ENCODE measurements at places on chromosomes 4 and X.

- no peak for DNase-seq
Observed at GRCh38 chr4:38273407-38273806, 313.2 kb downstream of the PTTG2 start.

DNA sequence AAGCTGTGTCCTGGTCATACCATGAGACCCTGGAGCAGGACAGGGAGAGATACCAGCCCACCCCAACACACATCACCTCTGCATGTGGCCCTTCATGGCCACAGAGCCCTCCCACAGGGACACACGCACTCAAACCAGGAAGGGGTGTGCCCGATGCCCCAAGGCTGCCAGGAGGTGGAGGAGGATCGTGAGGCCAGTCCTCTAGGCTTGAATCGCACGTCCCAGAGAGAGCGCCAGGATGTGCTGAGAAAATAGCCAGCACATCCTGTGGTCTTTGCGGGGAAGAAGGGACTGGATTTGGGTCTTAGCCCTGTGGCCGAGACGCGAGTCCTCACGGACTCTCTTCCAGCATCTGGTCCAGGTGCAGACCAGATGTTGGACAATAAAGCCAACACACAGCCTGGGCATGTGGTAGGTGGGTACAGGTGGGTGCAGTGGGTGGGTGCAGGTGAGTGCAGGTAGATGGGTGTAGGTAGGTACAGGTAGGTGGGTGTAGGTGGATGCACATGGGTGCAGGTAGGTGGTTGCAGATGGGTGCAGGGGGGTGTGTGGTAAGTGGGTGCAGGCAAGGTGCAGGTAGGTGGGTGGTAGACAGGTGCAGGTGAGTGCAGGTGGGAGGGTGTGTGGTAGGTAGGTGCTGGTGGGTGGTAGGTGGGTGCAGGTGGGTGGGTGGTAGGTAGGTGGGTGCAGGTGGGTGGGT is 94.3 kb upstream of the AFAP1 start:
- no peak for DNase-seq

DNA sequence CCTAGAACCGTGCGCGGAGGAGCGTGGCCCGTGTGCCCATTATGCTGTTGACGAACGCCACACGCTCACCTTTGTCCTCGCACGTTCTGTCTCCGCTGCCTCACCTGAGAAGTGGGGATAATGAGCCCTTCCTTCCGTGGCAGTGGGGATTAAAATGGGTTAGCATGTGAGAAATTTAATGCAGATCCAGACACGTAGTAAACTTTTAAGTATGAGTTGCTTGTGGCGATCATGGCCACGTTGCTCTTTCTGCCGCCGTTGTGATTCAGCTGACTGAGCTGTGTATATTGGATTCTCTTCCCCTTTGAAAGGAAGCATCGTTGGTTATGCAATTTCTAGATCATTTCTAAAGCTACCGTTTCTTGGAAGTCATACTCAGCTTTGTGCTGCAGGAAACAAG is 16.5 kb downstream of the TBC1D14 start:
- no peak for DNase-seq

- DNase-seq: peak; percentile 8
Observed at GRCh38 chr4:94758700-94759399, 1.1 kb downstream of the BMPR1B start.

DNA sequence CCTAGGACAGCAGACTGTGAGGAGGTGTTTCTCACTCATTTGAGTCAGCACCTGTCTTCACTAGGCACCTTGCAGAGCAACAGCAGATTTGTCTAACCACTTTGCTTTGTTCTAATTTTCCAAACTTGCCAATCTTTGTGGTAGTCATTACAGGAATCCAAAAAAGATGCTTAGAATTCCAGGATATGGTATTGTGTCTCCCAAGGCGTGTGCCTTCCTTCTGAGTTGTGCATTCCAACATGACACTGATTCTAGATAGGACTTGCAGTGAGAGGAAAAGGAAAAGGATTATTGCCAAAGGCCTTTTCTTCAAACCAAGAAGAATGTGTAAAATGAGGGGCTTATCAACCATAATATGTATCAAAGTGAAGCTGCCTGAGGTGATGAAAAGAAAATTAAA is 126.2 kb downstream of the MAPK10 start:
- peak; percentile 78 for DNase-seq

DNA sequence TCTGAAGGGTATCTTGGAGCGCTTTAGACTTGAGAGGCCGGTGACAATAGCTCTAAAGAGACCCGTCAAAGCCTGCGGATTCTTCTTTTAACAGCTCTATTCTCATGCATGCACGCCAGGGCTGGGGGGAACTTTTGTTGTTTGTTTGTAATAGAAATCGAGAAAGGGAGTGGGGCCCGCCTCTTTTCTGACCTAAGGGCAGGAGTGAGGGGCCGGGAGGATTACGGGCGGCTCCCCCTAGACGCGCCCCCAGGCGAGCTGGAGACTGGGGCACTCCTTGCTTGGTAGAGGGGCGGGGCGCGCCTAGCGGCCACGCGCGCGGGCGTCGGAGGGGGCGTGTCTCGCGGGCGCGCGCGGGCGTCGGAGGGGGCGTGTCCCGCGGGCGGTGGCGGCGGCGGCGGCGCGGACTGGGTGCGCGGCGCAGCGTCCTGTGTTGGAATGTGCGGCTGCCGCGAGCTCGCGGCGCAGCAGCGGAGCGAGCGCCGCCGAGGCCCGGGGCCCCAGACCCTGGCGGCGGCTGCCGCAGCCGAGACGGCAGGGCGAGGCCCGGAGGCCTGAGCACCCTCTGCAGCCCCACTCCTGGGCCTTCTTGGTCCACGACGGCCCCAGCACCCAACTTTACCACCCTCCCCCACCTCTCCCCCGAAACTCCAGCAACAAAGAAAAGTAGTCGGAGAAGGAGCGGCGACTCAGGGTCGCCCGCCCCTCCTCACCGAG is at the start of gene REST:
TSS of gene REST (plus strand) at position 412 of the 717 bp plus-strand sequence. CDS start 2,739 bp downstream, outside the sequence.
- DNase-seq: peak; percentile 75

GRCh38 chr4:135548711-135549110 is 1347.1 kb upstream of the PABPC4L start:
- DNase-seq: no peak

DNA sequence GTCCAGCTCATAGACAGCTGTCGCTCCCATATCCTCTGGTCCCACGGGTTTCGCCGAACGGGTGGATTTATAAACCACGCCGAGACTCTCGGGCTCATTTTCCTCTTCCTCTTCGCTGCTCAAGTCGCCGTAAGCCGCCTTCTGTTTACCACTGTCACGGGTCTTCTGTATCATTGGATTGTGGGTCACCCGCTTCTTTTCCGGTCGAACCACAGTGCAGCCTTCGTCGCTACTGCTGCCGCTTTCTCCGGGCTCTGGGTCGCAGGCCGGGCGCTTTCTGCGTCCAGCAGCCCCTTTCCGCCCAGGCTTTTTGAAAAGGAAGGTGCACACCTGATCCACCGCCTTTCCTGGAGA is 311 bp downstream of the RNF113A start:
- DNase-seq: no peak

- no peak for DNase-seq
Observed at GRCh38 chr4:108700081-108700757, 49.8 kb downstream of the OSTC start.

GRCh38 chr4:163958751-163959150 is 464.3 kb downstream of the TMA16 start:
- DNase-seq: no peak

- no peak for DNase-seq
Observed at GRCh38 chrX:137858106-137858505, 292.2 kb downstream of the ZIC3 start.

DNA sequence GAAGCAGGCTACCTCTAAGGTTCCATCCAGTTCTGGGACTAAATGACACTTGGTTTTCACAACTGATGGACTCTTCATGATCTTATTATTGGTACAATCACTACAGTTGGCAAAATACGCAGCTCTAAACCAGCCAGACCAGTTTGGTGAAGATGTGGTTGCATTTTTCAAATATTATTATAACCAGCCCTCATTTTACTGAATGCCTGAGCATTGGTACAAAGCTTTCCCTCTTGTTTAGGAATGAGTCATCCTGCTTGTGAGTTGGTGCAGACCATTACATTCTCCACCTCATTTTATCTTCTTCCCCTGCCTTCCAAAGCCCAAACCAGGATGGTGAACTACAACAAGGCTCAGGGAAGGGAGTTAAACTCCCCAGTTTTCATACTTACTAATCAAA is 223.1 kb downstream of the KDR start:
- DNase-seq: peak; percentile 87

GRCh38 chrX:106168107-106168506 is at the start of gene PWWP3B:
Gene PWWP3B (plus strand): TSS chrX:106168305. CDS start chrX:106205433, 37,128 bp downstream.
- DNase-seq: peak; percentile 44

DNA sequence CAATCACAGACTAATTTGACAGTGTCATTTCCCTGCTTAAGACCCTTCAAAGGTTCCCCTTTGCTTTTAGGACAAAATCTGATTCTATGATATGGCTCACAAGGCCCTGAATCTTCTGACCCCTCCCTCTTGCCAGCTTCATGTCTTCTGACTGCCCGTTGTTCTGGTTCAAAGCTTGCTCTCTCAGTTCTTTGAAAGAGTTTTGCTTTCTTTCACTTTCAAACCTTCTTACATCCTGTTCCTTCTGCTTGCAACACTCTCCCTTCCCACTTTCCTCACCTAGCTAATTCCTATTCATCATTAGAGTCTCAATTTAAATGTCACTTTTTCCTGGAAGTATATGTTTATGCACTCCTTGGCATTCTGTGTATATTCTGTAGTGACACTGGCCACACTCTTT is 299.2 kb downstream of the IDS start:
- DNase-seq: no peak

DNA sequence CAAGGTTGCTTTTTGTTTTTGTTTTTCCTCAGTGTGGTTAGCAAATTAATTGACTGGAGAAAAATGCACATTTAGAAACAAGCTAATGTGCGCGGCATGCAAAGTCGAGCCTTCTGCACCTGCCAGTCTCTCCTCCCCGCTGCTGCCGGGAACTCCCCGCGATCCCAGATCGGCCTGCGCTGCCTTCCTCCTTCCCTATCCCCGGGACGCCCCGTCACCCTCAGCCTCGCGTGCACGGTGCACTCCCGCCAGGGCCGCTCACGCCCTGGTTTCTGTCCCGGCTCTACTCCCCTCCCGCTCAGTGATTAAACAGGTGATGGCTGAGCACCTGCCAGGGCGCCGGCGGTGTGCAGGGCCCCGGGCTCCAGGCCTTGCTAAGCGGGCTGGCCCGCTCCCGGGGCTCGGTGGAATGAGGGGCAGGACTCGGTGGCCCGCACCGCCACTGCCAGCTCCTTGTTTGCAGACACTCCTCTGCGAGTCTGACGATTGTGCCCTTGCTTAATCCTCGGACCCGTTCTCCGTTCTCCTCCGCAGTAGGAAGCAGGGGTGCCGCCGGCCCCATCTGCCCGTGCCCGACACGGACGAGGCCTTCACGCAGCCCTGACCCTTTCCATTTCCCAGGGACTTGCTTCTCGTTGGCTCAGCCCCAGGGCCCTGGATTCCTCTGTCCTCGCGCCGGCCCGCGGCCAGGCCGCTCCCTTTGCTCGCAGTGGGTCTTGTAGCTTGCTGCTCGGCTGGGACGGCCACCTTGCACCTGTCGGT is 143.4 kb downstream of the TRIML1 start:
- DNase-seq: no peak

DNA sequence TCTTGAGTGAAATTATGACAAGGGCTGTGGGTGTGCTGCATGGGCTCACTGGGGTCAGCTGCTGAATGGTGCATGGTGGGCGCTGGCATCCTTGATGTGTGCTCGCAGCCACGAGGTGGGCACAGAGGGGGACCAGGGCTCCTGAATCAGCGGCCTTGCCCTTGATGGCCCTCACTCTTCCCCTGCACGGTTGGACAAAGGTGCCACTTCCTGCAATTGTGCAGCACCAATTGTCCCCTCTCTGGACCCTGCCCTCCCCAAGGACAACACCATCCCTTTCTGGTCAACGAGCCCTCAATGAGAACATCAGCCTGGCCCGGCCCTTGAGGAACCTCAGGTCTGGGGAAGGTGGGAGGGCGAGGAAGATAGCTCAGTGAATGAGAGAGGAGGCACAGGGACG is 16.1 kb downstream of the ABLIM2 start:
- DNase-seq: no peak

DNA sequence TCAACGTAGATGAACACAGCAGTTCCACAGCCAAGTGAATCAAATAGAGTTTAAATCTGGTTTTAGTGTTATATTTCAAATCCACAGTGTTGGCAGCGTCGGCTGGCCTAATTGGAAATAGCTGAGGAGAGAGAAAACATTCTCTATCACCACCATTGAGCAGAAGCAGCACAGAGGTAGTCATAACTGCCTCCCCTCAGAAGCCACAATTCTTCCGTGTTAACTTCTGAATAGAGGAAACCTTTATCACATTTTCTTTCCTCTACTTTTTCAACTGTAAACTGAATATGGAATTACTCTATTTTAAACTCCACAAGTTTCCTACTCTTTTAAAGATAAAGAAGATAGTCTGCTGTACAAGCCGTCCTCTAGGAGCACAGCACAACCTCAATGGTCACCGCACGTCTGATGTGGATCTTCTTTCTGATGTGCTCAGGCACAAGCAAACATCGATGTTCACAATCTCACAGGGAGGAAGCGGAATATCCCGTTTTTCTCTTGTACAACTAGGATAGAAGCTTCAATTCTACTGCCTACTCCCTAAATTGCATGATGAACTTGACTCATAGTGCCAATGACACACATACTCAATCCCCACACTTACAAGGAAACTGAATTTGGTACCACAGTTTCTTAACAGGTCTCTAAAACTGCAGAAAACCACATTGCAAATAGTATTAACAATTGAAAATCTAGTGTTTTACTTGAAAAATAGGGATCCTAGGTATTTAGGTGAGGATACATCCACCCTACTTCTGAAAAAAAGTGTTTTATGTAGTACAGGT is 217.8 kb upstream of the ETNPPL start:
- DNase-seq: no peak

DNA sequence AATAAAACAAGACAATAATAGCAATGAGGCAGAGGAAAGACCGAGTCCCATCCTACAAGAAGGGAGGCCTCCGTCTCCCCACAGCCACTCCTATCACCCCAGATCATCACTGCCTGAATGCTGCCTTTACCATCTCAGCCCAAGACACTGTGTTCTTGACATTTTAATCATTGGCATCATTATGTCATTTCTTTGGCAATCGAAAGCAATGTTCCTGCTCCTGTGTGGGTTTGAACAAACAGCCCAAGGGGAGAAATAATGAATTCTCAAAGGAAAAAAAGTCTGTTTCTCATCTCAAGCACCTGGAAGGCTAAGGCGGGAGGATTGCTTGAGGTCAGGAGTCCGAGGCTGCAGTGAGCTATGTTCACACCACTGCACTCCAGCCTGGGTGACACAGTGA is 73.0 kb upstream of the ACSL1 start:
- no peak for DNase-seq
